ENCODE measurements at places on chromosomes 7 and 10.

DNA sequence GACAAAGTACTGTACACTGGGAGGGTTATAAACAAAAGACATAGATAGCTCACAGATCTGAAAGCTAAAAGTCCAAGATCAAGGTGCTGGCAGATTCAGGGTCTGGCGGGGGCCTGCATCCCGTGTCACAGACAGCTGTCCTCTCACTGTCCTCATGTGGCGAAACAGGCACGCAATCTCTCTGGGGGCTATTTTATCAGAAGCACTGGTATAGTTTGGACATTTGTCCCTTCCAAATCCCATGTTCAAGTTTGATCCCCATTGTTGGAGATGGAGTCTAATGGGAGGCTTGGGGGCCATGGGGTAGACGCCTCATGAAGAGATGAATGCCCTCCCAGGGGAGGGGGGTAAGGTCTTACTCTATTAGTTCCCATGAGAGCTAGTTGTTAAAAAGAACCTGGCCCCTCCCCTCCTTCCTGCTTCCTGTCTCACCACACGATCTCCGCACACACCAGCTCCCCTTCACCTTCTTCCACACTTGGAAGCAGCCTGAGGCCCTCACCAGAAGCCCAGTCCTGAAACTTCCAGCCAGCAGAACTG is 72.5 kb upstream of the UCN3 start:
- peak; percentile 80 for DNase-seq

DNA sequence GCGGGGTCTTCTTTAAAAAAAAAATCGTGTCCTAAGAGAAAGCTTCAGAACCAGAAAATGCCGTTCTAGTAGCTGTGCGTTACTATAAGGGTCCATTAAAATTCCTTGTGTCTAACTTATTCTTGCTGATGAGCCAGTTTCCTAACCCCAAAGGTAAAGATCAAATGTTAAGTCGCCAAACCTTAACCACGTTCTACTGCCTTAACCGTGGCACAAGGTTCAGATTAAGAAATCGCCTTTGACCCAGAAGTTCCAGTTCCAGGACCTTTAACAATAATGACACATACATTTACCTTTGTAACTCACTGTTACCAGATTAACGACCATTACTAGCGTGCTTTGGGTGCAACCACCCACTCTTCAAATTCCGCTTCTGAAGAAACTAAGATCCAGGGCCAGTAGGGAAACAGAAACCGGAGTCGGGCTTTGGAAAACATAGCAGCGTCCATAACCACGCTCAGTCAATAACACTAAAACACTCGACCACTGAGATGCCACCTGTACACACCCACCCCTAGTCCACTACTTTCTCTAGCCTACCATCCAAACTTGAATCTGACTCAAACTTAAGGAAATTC is 620 bp downstream of the BET1 start:
- DNase-seq, result no peak

DNA sequence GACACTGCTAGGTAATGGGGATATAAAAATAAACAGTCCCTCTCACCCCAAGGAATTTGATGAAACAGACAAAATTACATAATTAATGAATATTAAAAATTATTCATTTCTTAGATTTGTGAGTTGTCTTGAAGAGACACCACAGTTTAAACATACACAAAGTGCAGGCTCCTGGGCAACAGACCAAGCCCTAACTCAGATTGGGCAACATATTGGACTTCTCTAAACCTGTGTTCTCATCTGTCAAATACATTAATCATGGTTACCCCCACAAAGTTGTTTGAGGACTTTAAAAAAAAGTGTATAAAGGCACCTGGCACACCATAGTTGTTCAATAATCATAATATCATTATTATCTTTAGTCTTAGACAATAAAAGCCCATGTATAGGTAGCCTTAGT is 62.5 kb upstream of the CAPZA2 start:
- DNase-seq, result no peak

GRCh38 chr7:91988213-91988612 is 47.6 kb downstream of the AKAP9 start:
- DNase-seq, result no peak

Data from CD4-positive, alpha-beta T cell treated with Interleukin-17A for 4 hours (primary cell).